ENCODE measurements at places on chromosomes 13 and 19. TPM values are rescaled to one million over a fixed set of nuclear protein-coding genes. Genes with fewer than 3 reads are reported as not detected.

DNA sequence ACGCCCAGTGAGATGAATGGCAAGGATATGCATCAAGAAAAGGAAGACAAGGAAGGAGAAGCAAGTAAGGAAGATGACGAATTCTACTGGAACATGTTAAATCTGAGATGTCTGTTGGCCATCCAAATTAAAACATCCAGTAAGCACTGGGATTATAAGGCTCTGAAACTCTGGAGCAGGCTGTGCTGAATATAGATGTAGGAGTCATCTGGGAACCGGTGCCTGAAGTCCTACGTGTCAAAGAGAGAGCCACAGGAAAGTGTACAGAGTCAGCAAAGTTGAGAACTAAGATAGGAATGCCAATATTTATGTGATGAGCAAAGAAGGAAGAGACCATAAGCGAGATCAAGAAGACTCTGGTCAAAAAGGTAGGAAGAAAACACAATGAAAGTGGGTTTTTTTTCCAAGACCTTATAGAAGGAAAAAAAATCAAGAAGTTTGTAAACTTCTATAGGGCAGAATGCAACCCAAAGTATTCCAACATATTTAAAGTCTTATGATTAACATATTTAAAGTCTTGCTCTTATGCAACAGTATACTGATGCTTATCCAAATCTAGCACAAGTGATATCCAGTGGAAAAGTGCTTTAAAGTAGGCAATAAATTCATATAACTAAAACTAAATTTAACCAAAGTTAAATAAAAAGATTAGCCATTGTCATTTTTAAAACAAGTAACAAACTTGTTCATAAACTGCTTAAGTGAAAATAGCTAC, 51.2 kb upstream of the EEF1AKMT1 start:
- peak; percentile 92 for DNase-seq

DNA sequence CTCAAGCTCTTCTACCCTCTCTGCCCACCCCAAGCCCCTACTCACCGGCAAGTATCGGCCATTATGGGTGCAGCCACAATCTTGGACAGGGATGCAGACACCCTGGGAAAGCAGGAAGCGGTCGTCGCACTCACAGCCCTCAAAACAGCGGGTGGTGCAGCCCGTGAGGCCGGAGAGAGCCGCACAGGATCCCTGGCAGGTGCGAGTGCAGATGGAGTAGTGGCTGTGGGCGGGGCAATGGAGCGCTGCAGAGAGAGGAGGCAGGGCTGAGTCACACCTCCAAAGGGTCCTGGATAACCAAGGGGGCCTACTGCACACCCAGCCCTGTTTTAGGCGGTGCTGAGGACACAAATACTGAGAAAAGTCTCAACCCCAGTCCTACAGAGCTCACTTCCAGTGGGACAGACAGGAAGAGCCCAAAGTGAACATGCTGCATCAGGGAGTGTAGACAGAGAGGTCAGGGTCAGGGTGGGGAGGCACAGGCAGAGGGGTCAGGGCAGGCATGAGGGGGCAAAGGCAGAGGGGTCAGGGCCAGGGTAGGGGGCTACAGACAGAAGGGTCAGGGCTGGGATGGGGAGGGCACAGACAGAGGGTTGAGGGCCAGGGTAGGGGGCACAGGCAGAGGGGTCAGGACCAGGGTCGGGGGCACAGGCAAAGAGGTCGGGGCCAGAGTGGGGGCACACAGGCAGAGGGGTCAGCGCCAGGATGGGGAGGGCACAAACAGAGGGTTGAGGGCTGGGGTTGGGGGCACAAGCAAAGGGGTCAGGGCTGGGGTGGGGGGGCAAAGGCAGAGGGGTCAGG, 24.2 kb upstream of the FBL start:
- DNase-seq = no peak

DNA sequence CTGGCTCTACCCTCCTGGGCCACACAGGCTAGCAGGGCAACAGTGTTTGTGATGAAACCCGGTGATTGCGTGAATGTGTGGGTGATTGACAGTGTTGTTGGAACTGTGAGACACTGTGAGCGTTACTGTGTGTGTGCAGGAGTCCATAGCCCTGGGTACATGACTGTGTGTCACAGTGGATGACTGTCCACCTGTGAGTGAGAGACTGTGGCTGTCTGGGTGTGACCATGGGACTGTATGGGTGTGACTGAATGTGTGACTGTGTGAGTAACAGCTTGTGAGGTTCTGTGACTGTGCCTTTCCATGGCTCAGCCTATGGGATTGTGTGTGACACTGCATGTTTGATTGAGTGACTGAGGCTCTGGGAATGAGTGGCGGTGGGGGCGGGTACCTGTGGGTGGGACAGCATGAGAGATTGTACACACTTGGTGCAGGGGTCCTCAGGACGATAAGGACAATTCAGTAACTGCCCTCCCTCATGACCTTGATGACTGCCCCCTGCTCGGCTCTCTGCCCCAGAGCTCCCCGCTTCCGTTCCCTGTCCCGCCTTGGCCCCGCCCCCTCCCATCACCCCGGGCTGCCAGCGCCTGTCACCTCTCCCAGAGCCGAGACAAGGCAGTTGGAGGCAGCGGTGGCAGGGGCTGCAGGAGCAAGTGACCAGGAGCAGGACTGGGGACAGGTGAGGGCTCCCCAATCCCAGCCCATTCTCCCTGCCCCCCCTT, at the start of gene GIPR:
Gene GIPR (plus strand): TSS at position 602 of the 722 bp plus-strand sequence. CDS start 1,300 bp downstream, outside the sequence.
- DNase-seq = peak; percentile 26

FARSA gene
- 77.4 TPM for total RNA-seq

DNA sequence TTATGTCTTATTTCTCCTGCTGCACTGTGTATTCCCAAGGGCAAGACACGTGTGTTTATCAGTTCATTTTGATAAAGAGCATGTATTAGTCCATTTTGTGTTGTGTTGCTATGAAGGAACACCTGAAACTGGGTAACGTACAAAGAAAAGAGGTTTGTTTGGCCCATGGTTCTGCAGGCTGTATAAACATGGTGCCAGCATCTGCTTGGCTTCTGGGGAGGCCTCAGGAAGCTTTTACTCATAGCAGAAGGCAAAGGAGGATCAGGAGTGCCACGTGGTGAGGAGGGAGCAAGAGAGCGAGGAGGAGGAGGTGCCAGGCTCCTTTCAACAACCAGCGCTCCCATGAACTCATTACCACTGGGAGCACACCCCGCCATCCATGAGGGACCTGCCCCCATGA, 214.0 kb downstream of the UQCRFS1 start:
- no peak for DNase-seq

GRCh38 chr13:79413521-79413920, 7.5 kb upstream of the RBM26 start:
- no peak for DNase-seq

GPR18 gene
- total RNA-seq = not detected

GRCh38 chr13:29693275-29693945, 97.9 kb upstream of the SLC7A1 start:
- DNase-seq = no peak

RELB gene
- total RNA-seq = 4.5 TPM

DNA sequence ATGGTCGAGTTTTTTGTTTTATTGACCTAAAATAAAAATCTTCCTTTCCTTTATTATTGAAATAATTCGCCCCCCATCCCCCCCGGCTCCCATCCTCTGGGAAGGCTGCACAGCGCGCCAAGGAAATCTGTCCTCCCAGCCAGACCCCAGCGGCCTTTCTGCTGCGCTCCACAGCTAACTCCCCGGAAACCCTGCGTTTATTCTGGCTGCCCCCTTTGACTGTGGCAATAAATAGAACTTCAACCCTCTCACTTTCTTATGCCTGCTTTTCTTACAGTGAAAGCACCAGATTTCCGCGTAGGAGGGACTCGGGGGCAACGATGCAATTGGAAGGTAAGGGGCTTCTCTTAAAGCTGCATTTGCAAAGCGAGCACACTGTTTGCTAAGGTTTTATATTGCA, 9.7 kb upstream of the C19orf12 start:
- DNase-seq = no peak

DNA sequence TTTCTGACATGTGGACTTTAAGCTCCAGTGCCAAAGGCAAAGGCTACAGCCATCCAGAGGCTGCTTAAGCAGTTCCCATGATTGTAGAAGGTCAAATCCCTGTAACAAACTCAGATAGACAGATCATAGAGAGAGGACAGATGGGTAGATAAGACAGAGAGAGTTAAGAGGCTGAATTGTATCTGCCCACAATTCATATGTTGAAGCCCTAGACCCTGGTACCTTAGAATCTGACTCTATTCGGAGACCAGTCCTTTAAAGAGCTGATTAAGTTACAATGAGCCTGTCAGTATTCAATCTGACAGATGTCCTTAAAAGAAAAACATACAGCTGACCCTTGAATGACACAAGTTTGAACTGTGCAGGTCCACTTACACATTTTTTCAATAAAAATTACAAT, 115.2 kb downstream of the RAP2A start:
- no peak for DNase-seq

GRCh38 chr13:44364345-44365000, 9.2 kb upstream of the SERP2 start:
- DNase-seq = peak; percentile 82

SYNE4 gene
- total RNA-seq = not detected

HOMER3 gene
- total RNA-seq = 188 TPM

DNA sequence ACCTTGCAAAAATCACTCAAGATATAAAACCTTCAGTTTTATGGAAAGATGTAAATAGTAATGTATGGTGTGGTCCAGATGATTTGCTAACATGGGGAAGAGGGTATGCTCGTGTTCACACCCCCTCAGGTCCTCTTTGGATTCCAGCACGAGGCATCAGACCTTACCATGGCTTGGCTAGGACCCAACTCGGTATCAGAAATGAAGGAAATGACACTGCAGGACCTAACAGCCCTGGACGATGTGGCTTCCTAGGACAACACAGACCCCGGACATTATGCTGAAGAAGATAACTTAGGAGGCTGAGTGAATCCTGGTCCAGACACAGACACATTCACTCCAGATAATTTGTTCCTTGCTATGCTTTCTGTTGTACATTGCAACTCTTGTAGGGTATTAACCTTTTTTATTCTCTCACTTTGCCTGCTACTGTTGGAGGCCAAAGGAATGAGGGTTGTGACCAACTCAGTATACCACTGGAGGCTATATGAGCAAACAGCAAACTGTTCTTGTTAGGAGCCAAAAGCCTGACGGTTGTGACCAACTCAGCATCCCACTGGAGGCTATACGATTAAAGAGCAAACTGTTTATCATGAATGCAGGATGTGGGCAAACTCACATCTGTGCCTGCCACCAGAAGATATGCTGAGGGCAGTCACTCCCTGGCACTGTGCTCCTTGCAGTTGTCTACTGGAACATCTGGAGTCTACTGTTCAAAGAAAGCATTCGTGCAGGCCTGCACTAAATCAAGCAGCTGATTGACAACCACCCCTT, 121.7 kb downstream of the ZNF429 start:
- DNase-seq = no peak

DNA sequence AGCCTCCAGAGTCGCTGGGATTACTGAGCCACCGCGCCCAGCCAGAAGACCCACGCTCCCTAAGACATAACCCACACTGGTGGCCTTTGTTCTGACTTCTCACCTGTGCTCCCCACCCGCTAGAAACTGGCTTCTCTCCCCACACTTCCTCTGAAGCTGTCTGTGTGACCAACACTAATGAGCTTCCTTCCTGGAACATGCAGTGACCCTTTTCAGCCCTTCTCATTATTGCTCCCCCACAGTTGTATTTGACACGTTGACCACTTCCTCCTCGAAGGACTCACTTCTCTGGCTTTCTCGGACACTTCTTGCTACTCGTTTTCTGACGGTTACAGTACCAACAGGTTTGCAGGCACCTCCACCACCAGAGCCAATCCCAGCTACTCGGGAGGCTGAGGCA, 10.9 kb downstream of the NCR1 start:
- no peak for DNase-seq

DNA sequence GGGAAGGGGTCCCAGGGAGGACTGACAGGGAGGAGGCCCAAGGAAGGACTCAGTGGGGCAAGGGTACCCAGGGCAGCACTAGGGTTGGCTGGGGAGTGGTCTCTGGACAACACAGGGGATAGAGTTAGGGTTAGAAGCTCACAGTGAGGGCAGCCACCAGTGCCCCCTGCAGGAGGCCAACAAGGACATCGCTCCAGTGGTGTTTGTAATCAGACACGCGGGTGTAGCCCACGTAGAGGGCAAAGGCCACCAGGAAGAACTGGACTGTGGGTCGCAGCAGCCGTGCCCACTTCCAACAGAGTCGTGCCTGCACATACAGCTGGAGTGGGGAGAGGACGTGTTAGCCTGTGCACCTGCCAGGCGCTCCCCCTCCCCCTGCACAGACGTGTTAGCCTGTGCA, 9.2 kb downstream of the PLPP2 start:
- no peak for DNase-seq

LRRC4B gene
- total RNA-seq = not detected

GRCh38 chr13:41213316-41213715, 18.9 kb upstream of the KBTBD7 start:
- DNase-seq = no peak

DNA sequence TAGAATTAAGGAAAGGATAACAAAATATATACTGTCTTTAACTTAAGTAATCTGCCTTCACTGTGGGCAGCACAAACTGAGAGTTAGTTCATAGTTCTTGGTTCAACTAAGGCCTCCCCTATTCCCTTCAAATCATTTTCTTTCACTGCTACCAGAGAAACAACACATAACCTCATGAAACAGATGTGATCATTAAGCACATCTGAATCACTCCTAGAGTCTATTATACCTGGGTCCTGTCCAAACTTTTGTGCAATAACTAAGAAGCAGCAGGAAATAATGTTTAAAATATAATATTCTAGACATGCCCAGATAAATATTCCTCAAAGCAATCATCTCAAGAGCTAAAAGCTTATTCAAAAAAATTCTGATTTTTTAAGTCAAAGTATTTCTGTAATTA, 62.9 kb downstream of the ZC3H13 start:
- peak; percentile 71 for DNase-seq

TBXA2R gene
- 0.64 TPM for total RNA-seq

GRCh38 chr19:58553799-58554493, 959 bp downstream of the CHMP2A start:
- DNase-seq = no peak

DNA sequence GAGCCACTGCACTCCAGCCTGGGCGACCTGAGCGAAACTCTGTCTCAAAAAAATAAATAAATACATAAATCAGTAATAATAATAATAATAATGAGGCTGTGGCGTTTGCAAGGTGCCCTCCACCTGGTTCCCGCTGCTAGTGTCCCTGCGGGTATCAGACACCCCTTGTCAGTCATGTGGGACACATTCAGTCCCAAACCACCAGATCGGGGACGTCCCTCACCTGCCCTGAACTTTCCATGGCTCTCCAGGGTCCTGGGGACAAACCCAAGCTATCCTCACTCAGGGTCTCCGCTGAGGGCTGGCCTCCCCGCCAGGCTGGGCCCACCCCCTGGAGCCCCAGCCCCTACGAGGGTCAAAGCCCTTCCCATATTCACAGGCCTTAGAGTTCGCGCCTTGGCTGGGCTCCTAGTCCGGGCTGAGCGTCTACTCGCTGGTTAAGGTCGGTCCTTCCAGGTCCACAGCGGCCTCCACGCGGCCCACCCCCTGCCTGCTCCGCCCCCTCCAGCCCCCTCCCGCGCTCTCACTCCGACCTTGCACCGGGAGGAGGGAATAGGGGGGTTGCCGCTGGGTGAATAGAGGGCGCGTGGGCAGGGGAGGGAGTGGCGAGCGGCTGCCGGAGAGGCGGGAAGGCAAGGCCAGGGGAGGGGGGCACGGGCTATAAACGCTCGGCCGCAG, 349 bp upstream of the KISS1R start:
- no peak for DNase-seq

Measured in LHCN-M2 (cell line).